CD4-positive, alpha-beta T cell treated with Interleukin-21 for 1 hour (primary cell): ENCODE measurements at places on chromosomes 5 and 9.

DNA sequence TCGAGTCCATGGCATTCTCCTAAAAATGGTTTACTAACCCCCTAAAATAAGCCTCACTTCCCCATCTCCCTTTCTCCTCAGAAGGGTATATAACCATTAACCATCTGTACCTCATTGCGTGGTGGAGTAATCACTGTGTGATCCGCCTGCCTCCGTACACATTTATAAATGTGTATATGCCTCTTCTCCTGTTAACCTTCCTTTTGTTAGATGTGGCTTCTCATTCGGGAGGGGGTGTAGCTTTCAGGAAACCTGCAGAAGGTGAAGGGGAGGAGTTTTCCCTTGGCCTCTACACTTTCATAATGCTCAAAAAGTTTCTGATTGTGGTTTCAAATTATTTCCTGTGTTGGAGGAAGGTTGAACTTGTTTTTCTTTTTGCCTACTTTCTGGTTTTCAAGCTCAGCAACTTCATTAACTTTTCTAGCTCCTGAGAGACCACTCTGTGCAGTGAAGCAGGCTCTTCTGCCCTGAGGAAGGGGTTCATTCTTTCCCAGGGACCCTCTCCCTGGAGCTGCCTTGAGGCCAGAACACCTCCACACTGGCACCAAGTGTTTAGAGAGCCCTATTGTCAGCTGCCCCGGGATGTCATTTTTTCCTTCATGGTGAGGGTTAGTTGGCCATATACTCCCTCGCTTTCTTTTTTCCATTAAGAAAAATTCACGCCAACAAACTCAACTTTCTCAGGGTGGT is 46.9 kb downstream of the RASGRF2 start:
- peak; percentile 86 for DNase-seq

DNA sequence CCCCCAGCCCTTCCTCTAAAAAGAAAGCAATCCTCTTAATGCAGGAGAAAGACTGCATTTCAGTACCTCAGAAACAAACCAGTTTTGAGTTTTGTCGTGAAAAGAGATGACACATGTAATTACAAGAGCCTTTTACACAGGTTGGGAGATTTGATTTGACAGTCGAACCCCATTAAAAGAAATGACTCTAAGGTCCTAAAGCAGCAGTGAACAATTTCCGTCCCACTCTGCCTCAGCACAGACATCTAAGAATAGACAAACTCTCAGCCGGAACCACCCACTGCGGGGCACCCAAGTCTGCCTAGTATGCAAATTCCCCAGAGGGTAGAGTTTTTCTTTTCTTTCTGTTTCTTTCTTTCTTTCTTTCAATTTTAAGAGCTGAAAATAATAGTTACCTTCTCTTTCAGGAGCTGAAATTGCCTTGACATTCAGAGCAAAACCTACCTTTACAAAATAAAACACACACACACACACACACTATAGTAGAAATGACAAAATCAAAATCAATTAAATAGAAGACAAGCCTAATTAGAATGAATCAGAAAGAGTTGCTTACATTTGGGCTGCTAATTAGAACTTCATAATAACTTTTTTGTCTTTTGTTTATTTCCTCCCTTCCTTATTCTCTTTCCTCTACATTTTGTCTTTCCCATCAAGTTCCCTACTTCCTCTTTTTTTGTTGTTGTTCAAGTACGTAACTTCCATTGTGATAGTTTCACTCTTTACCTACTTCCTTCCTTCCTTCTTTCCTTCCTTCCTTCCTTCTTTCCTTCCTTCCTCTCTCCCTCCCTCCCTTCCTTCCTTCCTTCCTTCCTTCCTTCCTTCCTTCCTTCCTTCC is 65.1 kb downstream of the BASP1 start:
- no peak for DNase-seq

- no peak for DNase-seq
Observed at GRCh38 chr9:12921621-12922020, 146.8 kb downstream of the LURAP1L start.

DNA sequence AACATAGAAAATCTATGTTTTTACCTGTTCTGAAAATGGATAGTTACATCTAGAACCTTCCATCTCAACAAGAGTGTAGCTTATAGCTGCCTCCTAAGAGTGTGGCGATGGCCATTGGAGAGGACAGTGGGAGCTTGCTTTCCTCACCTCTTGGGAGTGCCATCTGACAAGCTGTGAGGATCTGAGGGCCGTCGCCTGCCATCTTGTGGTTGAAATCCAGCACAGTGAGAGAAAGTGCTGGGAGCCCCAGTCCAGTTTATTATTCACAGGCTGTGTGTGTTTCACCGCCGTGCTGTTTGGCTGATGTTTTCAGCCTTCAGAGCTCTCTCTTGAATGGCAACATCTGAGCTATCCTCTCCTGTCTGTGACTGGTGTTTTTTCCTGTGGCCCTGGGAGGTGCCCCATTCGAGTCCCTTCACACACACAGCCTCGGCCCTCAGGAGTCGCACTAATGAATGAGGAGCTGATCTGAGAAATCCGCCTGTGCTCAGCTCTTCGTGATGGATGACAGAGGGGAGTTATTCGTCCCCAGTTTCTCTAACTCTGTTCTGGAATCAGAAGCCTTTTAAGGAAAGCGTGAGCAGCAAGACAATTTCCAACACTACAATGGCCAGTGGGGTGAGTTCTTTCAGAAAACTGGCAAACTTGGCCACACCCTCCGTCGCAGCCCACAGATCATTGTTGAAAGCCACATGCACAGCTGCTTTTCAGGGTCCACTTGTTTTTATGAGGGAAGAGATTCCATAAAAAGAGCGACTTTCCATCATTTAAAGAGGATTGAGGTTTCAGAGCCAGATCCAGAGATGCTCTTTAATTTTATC is 170.3 kb downstream of the PDZD2 start:
- DNase-seq, result peak; percentile 9

DNA sequence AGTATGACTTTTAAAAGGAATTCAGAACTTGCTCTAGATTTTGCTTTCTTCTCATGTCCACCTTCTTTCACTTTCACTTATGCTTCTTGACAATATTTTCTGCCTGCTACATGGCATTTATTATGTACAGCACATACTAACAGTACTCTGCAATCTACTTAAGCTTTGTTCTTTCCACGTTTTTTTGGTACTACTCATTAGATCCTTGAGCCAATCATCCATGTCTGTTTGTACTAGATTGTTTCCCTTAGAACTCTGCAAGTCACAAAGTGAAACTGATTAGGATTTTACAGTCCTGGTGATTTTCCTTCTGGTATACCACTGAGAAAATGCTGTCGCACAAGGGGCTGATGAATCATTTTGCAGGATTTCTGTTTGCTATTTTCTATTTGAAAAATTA is 78.3 kb downstream of the PARP8 start:
- peak; percentile 35 for DNase-seq

- no peak for DNase-seq
Observed at GRCh38 chr9:126791406-126792230, 13.2 kb upstream of the ZBTB43 start.

DNA sequence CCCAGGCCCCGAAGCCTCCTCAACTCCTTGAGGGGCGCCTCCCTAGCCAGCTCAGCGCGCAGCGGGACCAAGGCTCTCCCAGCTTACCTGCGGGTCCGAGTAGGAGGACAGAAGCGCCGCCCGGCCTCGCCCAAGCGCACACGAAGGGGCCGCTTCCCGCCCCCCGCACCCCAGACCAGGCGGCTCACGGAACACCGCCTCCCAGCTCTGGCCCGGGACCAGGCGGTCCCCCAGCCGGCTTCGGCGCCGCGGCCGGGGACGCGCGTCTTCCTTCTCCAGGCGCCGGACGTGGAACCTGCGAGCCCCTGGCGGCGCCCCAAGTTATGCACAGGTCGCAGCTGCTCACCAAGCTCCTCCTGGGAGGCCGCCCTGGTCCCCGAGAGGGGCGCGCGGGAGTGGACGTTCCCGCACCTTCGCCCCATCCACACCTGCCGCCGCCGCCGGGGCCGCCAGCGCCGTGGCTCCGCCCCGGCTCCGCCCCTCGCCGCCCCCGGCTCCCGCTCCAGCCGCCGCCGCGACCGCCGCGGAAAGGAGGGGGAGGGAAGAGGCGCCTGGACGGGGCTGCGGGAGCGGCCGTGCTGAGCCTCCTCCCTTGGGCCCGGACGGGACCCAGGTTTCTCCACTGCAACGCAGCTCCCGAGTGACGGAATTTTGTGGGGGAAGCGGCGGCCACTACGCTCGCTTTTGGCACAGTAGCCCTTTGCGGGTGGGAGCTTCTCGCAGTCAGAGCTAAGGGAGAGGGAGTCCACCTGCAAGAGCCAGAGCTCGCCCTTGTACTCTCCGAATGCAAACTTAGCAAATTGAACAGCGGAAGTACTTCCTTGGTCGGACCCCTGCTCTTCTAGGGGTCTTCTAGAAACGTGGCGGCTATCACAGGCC is 77.5 kb upstream of the IFNE start:
- peak; percentile 57 for DNase-seq

- no peak for DNase-seq
Observed at GRCh38 chr9:13027879-13028278, 251.6 kb downstream of the MPDZ start.

- no peak for DNase-seq
Observed at GRCh38 chr9:83355024-83355444, 183.2 kb downstream of the FRMD3 start.
